ENCODE measurements at places on chromosomes 2 and 18.

GRCh38 chr2:144261966-144262365, 258.0 kb downstream of the ZEB2 start:
- DNase-seq: no peak

GRCh38 chr2:468648-469336, 180.9 kb upstream of the ALKAL2 start:
- no peak for DNase-seq

GRCh38 chr2:218648088-218648786, 11.2 kb downstream of the ZNF142 start:
- peak; percentile 62 for DNase-seq

DNA sequence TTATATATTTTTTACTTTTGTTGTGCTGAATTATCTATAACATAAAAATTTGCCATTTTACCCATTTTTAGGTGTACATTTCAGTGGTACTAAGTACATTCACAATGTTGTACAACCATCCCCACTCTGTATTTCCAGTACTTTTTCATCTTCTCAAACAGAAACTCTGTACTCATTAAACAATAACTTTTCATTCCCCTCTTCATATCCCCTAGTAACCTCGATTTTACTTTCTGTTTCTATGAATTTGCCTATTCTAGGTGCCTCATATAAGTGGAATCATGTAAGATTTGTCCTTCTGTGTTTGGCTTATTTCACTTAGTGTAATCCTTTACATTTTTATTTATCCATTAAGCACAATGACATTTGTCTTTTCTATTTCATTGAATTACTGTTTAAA, 51.3 kb downstream of the GTF2A1L start:
- DNase-seq: no peak

GRCh38 chr2:224261326-224261725, 140.6 kb downstream of the FAM124B start:
- no peak for DNase-seq

DNA sequence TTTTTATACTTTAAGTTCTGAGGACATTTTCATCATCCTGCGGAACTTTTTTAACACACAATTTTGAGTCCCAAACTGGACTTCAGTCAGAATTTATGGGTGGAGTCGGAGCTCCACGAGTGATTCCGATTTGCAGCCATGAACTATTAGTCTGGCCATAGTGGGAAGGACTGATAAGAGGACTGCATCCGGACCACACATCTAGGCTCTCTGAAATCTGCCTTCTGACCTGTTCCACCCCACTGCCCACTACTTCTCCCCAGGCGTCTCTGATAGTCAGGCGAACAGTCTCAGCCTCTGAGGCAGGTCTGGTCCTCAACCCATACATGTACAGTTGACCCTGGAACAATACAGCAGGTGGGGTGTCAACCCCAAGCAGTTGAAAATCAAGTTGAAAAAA, 5.2 kb downstream of the MRPL35 start:
- no peak for DNase-seq

GRCh38 chr18:79642626-79643025, 37.0 kb upstream of the CTDP1 start:
- no peak for DNase-seq

Data from kidney capillary endothelial cell (primary cell).